CD4-positive, alpha-beta memory T cell (primary cell): ENCODE measurements at places on chromosomes 16 and 17. TPM values are rescaled to one million over a fixed set of nuclear protein-coding genes. Genes with fewer than 3 reads are reported as not detected.

The TBX21 gene
- 11.5 TPM for polyA plus RNA-seq

The TBC1D3E gene
- not detected for polyA plus RNA-seq

The SLC5A11 gene
- not detected for polyA plus RNA-seq

The TTYH2 gene
- 7.0 TPM for polyA plus RNA-seq

The KRTAP1-5 gene
- polyA plus RNA-seq, result not detected

The SLC16A3 gene
- polyA plus RNA-seq, result 5.6 TPM

The HSF5 gene
- polyA plus RNA-seq, result 1.4 TPM

The OR1A1 gene
- polyA plus RNA-seq, result not detected

The KRT12 gene
- not detected for polyA plus RNA-seq

The OR2C1 gene
- 0.13 TPM for polyA plus RNA-seq
